ENCODE measurements at places on chromosomes 2 and 18.

- no peak for DNase-seq
Measured at GRCh38 chr2:164178835-164179465, 442.3 kb downstream of the GRB14 start.

DNA sequence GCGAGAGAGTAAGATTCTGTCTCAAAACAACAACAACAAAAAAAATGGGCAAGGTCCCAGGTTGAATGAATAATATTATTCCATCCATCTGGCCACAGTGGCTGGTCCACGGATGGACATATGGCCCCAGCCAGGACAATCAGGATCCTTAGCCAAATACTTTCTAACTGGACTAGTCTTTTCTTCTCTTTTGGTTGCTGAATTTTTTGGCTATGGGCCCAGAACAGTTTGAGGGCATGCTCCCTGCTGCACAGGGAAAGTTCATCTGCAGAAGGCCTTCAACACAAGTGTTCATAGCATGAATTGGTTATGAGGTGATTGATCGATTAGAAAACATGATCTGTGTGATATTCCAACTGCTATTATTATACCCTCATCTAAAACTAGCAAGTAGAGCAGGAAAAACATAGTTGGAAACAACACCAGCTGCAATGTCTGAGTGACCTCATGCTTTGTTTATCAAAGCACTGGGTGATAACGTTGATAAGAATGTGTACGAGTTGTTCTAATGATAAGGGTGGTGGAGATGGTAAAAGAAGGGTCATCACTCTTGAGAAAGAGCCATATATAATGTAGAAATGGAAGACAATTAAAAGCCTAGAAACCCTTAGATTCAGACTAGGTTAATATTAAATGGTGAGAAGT, 47.8 kb upstream of the RNF103 start:
- no peak for DNase-seq

- no peak for DNase-seq
Measured at GRCh38 chr2:66237803-66238379, 197.0 kb upstream of the MEIS1 start.

DNA sequence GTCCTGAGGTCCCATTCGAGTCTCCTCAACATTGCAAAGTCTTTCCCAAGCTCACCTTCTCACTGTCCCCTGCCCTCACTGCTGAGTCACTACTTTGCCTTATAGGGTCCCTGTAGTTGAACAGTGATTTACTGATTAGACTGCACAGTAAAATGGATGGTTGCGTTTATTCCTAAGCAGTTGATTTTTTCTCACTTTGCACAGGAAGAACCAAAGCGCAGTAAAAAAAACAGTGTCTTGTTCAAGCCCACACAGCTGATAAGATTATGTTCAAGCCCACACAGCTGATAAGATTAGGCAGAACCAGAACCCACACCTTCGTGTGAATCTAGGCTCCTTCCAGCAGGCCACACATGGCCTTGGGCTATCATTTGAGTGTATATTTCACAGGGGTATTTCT, 215.3 kb upstream of the COPS8 start:
- DNase-seq, result no peak

DNA sequence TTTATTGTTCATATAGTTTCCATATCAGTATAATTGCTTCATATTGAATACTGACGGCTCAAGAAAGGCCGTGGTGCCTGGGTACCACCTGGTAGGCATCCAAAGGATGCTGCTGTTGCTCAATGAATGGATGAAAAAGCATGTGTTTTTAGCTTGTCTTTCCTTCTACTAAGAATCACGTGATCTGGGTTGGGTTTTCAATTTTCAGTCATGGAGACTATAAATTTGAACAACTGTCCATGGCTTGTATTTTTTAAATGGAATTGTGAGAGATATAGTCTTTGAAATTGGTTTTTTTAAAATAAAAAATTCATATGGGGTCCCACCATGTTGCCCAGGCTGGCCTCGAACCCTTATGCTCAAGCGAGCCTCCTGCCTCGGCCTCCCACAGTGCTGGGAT, 25.3 kb downstream of the EMILIN2 start:
- DNase-seq, result no peak

DNA sequence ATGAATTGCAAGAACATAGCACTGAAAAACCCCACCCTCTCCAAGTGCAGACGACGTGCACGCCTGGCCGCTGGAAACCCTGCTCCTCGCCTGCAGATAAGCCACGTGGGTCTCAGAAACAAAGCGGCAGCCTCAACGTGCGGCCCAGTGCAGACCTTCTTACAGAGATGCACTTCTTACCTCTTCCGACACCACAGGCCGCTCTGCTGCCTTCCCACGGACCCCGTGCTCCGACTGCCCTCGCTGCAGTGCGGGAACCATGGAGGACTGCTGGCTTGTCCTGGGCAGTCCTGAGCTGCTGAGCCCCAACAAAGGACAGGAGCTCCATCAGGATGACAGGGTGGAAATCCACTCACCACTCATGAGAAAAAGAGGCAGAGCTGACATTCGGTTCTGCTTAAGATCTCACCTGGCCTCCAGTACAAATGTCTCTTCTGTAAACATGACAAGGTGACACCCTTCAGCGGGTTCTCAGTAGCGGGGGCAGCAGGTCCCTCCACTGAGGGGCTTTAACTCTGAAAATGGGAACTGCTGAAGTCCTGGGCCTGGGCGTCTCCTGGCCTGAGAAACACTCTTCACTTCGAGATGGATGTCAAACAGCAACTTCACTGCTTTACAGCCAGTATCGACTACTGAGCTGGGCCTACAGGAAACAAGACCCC, 6.2 kb downstream of the COPS9 start:
- no peak for DNase-seq

GRCh38 chr2:28582152-28582551, 86.3 kb downstream of the PLB1 start:
- DNase-seq, result no peak

DNA sequence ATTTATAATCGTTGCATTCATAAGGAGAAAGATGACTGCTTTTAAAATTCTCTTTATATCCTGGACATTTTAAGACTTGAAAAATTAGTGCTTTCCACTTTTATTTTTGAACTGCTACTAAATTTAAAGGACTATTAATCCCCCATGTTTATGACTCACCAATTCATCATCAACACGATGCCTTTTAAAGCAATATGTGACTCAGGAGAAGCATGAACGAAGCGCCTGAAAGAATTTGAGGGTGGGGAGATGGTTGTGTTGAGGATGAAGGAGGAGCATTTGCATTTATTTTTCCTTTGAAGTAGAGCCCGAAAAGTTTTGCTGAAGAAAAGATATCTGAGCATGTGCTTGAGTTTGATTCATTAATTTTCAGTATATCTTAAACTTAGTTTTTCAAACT, 192.2 kb upstream of the LRRTM1 start:
- DNase-seq, result peak; percentile 29

- DNase-seq, result no peak
Measured at GRCh38 chr2:240310201-240310600, 125.3 kb upstream of the GPC1 start.

GRCh38 chr2:100174026-100174431, 31.6 kb upstream of the AFF3 start:
- DNase-seq, result no peak

GRCh38 chr2:235050980-235051351, 99.1 kb downstream of the SH3BP4 start:
- peak; percentile 58 for DNase-seq

DNA sequence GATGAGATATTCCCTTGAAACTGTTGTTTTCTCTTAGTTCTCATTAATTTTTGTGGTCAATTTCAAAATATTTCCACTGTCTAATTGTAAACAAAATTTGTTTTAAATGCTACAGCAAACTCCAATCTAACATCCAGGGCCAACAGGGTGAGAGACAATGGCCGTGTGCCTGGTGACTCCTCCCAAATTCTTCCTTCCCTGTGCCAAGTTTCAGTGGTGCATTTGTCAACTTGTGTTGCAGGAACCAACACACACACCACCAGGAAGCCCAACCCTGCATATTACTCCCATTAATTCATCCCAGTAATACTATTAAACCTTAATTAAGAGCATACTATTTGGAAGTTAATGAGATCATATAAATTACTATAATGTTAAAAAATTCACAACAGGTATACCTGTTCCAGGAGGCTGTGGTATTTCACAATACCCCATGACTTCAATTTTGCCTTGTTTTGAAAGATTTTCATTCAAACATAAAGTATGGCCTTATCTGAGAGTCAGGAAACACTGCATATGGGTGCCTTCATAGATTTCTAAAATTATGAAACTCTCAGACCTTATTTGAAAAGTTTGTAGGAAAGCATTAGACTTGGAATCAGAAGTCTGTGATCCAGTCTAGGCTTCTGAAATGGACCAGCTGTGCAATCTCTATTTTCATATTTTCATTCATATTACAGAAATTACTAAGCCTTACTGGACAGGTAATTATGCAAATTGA, 1.1 kb downstream of the SERPINB2 start:
- DNase-seq, result no peak

DNA sequence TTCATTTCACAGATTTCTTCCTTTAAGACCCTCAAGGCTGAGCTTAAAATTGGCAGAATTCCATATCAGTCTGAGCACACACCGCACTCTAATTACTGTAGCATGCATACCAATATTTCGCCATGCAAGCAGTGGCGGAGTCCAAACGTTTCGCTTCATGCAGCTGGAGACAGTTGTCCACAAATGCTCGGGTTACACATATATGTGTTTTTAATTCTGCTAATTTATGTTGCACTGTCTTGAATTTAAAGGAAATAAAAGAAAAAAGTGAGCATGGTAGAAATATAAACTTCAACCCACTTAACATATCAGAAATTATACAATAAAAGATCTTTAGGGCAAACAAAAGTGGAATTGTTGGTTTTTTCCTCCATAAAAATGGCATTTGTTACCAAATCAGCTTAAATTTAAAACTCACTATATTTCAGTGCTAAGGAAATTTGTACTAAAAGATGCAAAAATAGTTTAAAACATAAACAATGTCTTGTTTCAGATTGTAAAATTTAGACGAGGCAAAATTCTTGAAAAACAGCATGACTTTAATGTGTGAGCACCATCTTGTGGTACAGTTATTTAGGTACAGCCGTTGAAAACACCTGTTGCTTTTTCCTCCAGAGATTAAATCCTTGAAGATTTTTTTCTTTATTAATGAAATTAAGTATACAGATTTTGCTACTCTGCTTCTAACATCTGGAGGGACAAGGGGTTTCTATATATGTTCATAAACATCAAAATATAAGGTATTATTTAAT, 24.1 kb upstream of the KANSL1L start:
- DNase-seq, result no peak

DNA sequence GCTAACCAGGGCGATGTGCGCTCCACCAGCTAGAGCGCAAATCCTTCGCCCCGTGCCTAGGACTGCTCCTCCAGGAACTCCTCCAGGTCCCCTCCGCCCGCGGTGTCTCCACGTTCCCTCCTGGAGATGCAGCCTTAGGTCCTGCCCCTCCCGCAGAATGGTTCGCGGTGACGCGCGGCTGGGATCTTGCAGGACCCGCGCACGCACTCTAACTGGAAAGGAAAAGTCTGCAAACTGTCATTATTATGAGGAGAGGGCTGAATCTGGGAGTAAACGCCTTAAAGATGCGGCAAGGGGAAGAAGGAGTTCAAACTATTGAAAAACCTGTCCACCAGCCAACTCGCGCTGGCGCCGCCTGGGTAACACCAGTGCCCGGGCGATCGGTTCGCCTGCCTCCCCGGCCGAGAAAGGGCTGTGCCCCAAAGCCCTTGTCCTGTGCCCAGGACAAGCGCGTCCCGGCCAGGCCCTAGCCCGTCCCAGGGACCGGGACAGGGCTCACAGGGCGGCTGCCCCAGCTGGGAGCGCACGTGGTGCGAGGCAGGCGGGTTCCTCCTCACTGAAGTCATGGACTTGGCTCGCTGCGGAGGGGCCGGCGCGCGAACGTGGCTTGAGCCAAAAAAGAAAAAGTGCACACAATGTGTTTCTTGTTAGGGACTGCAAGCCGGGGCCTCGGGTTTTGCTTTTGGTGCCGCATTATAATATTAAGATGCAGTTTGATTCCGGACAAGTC, 5.5 kb upstream of the ID2 start:
- no peak for DNase-seq

GRCh38 chr2:128557831-128558241, 239.2 kb upstream of the HS6ST1 start:
- no peak for DNase-seq

DNA sequence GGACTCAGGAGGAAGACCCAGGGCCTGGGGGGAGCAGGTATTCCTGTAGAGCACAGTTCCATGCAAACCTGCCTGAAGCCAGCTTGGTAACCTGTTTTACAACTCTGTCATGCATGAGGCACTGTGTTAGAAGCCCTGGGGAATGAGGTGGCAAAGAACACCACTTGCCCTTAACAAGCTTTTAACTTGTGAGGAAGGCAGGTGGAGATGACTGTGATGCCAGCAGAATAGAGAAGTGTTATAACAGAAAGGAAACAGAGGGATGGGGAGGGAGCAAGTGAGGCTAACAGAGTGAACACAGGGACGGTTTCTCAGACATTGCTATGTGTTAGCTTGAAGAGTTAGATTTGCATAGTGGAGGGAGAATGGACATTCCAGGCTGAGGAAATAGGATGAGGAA, 11.5 kb upstream of the IL1A start:
- peak; percentile 96 for DNase-seq

All from epithelial cell of prostate (primary cell).